ENCODE measurements at places on chromosomes 12 and 14. TPM values are rescaled to one million over a fixed set of nuclear protein-coding genes. Genes with fewer than 3 reads are reported as not detected.
A peak's percentile ranks its signal among the peaks of the same experiment; 100 is the strongest.

Gene SLC25A47
- total RNA-seq = not detected

DNA sequence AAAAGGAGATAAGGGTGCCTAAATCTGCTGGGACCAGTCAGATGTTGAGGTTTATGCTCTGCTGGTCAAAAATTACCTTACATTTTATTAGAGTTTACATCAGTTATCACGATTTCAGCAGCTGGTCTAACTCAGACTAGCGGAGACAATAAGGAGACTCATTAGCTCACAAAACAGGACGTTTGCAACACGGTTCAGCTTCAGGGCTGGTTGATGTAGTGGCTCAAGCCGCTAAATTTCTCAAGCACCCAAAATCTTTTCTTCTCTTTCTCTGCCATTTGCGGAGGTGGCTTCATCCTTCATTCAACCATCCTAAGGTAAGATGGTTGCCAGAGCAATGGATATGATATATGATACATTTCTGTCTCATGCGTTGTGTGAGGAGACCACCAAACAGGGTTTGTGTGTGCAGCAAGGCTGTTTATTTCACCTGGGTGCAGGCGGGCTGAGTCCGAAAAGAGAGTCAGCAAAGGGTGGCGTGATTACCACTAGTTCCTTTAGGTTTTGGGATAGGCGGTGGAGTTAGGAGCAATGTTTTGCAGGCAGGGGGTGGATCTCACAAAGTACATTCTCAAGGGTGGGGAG, 30.3 kb upstream of the CLIP1 start:
- no peak for DNase-seq

GRCh38 chr14:87687420-87687819, 305.6 kb downstream of the GALC start:
- DNase-seq = no peak

DNA sequence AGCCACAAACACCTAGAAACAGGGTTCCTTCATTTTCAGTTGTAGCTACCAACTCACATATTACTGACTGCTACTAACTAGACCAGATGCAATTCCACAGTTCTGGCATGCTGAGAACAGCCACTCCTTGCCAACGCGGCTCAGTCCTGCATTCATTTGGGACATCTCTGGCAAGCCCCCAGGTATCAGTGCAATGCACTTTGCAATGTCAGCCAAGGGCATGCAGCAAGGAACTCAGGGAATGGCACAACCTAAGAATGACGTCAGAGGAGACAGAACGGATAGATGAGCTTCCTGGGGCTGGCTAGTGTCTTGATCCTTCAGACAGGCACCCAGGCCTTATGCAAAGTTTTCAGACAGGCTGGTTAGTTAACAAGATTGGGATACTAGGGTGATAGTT, 29.6 kb downstream of the MAP3K9 start:
- DNase-seq = peak; percentile 45

DNA sequence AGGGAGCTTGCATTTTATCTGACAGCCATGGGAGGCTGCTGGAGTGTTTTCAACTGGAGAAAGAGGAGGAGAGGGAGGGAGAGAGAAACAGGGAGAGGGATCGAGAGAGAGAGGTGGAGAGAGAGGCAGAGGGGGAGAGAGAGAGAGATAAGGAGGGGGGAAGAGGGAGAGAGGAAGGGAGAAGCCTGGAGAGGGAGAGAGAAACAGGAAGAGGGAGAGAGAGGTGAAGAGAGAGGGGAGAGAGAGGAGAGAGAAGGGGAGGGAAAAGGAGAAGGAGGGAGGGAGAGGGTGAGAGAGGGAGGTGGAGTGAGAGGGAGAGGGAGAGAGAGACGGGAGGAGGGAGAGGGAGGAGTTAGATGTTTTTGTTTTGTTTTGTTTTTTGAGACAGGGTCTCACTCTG, 45.6 kb downstream of the DNAH10 start:
- DNase-seq = no peak

DNA sequence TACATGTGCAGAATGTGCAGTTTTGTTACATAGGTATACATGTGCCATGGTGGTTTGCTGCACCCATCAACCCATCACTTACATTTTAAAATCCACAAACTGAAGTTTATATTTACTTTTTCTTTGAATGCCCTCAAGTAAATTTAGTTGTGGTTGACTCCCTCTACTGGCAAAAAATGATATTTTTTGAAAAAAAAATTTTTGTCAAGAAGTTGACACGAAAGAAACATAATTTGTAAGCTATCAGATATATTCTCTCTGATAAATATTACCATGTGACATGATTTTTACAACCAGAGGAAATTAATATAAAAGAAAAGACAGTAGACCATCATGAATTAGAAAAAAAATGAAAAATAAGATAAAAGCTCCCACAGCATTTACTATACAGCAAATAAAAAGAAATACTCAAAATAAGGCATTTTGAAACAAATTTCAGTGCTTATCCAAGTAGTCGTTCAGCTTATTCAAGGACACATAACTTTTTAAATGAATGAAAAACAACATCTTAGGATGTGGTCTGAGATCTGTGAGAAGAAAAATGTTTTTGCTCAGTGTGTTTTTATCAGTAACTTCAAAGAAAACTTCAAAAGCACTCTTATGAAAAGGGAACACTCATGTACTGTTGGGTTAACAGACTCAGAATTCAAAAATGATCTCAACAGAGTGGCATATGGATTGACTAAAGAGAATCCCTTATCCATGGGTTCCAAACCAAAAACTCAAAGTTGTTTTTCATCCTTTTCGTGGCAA, 30.0 kb upstream of the GRIP1 start:
- no peak for DNase-seq

DNA sequence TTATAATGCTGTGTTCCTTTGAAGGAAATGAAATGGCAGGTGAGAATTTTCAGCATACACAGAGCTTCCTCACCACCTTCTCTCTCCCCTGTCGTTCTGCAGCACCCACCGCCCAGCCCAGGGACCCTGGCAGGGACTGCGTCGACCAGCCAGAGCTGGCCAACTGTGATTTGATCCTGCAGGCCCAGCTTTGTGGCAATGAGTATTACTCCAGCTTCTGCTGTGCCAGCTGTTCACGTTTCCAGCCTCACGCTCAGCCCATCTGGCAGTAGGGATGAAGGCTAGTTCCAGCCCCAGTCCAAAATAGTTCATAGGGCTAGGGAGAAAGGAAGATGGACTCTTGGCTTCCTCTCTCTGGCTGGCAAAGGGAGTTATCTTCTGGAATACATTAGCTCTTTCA, 35.1 kb downstream of the PAPLN start:
- DNase-seq = no peak

GRCh38 chr12:120264086-120264903, 1.2 kb downstream of the PXN start:
- DNase-seq = no peak

DNA sequence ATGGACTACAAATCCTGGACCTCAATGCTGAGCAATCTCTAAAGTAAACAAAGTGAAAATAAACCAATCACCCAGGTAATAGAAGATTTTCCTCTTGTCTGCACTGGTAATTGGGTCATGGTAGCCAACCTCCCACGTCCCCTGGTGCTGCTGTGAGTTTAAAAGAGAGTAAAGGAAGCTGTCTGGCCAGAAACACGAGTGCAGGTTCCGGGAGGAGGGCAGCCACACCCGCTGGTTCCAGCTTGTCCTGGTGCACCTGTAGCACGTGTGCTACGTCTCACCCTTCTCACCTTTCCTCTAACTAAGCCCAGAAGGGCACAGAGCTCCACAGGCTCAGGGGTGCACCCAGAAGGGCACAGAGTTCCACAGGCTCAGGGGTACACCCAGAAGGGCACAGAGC, 5.4 kb downstream of the CRACR2A start:
- no peak for DNase-seq

GRCh38 chr12:92425165-92425564, 277.6 kb upstream of the PLEKHG7 start:
- DNase-seq = no peak
